ENCODE measurements at places on chromosomes 11 and 22. TPM values are rescaled to one million over a fixed set of nuclear protein-coding genes. Genes with fewer than 3 reads are reported as not detected.

The TANGO2 gene
- total RNA-seq, result 29.8 TPM

The POU2AF3 gene
- 0.99 TPM for total RNA-seq

The LIF gene
- 0.93 TPM for total RNA-seq

The APOA5 gene
- not detected for total RNA-seq

The MFNG gene
- 22.3 TPM for total RNA-seq

The OR2AG1 gene
- total RNA-seq, result not detected

The MYRF gene
- 20.1 TPM for total RNA-seq

The HEPHL1 gene
- not detected for total RNA-seq

The OR10W1 gene
- not detected for total RNA-seq

The OR8K5 gene
- total RNA-seq, result not detected

The GDPD4 gene
- total RNA-seq, result not detected

The OR52I1 gene
- total RNA-seq, result not detected

The OR4P4 gene
- not detected for total RNA-seq

The MOV10L1 gene
- total RNA-seq, result 5.6 TPM

The APOL2 gene
- total RNA-seq, result 37.4 TPM

The TMPRSS5 gene
- 5.1 TPM for total RNA-seq

The CELSR1 gene
- total RNA-seq, result 12.3 TPM

The FUT4 gene
- total RNA-seq, result 10.7 TPM

The KRTAP5-8 gene
- not detected for total RNA-seq

The PRDM10 gene
- total RNA-seq, result 17.0 TPM

The OR56A3 gene
- total RNA-seq, result not detected

The MRGPRX3 gene
- not detected for total RNA-seq

The OR51B5 gene
- 0.99 TPM for total RNA-seq

The OR4A16 gene
- 4.2 TPM for total RNA-seq

The OR51I1 gene
- total RNA-seq, result not detected

The ASCL2 gene
- total RNA-seq, result 0.82 TPM

The DSCAML1 gene
- total RNA-seq, result 18.0 TPM

The PATE4 gene
- total RNA-seq, result not detected

The SLC22A12 gene
- not detected for total RNA-seq

The SPDYC gene
- not detected for total RNA-seq

The P4HA3 gene
- 4.3 TPM for total RNA-seq

The OR52A5 gene
- not detected for total RNA-seq

The RNASEH2C gene
- total RNA-seq, result 38.4 TPM

The CCDC134 gene
- 33.7 TPM for total RNA-seq

The GAS2L1 gene
- total RNA-seq, result 9.0 TPM

The RFPL1 gene
- not detected for total RNA-seq

The ANKK1 gene
- 0.33 TPM for total RNA-seq

The CYP2D6 gene
- total RNA-seq, result 3.3 TPM

The GUCY1A2 gene
- total RNA-seq, result 55.1 TPM

The OR51D1 gene
- total RNA-seq, result not detected

The MMP13 gene
- total RNA-seq, result not detected

The BIRC3 gene
- total RNA-seq, result 4.1 TPM

The GRM5 gene
- 13.1 TPM for total RNA-seq

The FHIP1B gene
- 60.8 TPM for total RNA-seq

The OR52E8 gene
- total RNA-seq, result not detected

The C11orf86 gene
- total RNA-seq, result not detected

The PGA5 gene
- total RNA-seq, result not detected

The TUB gene
- 80.9 TPM for total RNA-seq

The CHST1 gene
- 5.6 TPM for total RNA-seq

The MPPED1 gene
- 11.1 TPM for total RNA-seq

The MISFA gene
- total RNA-seq, result 1.5 TPM

The TRPC6 gene
- 11.6 TPM for total RNA-seq

The C11orf65 gene
- 4.2 TPM for total RNA-seq

The GLB1L2 gene
- total RNA-seq, result 8.7 TPM

The OR52E1 gene
- 0.60 TPM for total RNA-seq

The SERHL2 gene
- 4.5 TPM for total RNA-seq
